ENCODE measurements at places on chromosomes 3 and 15.
A peak's percentile ranks its signal among the peaks of the same experiment; 100 is the strongest.

- DNase-seq = no peak
These were observed 304.5 kb upstream of the NECTIN3 start for GRCh38 chr3:110767156-110767555.

GRCh38 chr3:40923143-40923542 lies 276.2 kb upstream of the CTNNB1 start:
- DNase-seq = no peak

DNA sequence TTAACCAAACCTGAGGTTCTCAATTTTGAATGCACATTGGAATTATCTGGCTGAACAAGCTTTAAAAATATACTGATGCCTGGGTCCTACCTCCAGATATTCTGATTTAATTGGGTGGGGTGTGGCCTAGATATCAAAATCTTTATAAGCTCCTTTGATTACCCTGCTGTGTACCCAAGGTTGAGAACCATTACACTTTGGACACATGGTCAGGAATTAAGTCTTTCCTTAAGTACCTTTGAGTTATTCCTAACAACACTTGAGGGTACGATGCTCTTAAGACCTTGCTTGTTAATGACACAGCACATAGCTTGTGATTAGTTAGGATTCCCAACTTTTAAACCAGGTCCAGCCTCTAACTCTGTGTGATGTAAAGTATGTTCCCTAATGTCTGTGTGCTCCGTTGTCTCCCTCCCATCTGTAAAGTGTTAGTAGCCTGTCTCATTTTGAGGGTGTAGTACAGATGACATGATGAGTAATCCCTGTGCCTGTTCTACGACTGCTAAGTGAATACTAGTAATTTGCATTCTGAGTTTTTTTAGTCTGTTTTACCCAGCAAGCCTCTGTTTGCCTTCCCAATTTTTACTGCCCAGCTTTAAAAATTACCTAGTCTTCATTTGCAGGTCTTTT lies 154.9 kb downstream of the KLHL25 start:
- no peak for DNase-seq

DNA sequence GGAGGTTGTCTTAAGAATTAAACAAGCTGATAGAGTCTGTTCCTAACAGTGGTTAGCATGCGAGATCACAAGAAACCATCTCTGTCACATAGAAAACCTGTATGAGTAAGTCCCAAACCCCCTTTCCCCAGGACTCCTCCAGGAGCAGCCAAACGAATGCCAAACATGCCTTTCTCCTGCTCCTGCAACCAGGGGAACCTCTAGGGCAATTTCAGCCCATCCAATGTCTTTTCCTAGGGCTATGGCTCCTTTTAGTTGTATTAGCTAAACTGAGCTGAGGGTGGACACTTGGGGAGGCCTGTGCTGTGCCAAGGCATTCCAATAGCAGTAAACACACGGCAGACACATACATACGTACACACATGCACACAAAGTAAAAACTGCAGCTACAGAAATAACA lies 36.5 kb upstream of the TIMP4 start:
- no peak for DNase-seq

DNA sequence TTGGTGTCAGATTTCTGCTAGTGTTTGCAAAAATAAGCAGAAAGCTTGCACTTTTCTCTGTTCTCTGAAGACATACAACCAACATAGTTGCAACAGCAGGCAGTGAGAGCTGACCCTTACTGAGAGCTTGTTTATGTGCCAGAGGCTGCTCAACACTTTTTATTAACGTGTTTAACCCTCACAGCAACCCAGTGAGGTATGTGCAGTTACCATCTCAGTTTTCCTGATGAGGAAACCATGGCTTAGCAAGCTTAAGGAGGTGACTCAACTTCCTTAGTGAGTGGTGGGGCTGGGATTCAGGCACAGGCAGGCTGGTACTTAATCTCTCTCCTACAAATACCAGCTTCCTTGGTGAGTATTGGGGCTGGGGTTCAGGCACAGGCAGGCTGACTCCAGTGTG lies 158.1 kb upstream of the CTDSPL start:
- no peak for DNase-seq

GRCh38 chr3:48915296-48915695 lies 3.3 kb upstream of the ARIH2 start:
- no peak for DNase-seq

DNA sequence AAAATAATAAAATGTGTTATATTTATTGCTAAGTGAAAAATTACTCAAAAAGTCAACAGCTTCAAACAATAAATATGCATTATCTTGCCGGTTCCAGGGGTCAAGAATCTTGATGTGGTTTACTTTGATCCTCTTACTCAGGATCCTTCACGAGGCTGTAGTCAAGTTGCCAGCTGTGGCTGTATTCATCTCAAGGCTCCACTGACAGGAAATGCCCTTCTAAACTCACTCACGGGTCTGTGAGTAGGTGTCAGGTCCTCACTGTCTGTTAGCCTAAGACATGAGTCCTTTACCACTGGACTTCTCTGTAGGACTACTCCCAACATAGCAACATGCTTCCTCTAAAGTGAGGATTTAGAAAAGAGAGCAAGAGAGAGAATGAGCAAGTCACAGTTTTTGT lies 983.0 kb downstream of the SI start:
- peak; percentile 1 for DNase-seq

- DNase-seq = no peak
These were observed 71.9 kb downstream of the CSNK1G1 start for GRCh38 chr15:64284042-64284441.

GRCh38 chr3:183427196-183427875 lies 1.1 kb downstream of the MCF2L2 start:
- peak; percentile 64 for DNase-seq

- no peak for DNase-seq
These were observed 748.9 kb downstream of the MECOM start for GRCh38 chr3:168914662-168915061.

DNA sequence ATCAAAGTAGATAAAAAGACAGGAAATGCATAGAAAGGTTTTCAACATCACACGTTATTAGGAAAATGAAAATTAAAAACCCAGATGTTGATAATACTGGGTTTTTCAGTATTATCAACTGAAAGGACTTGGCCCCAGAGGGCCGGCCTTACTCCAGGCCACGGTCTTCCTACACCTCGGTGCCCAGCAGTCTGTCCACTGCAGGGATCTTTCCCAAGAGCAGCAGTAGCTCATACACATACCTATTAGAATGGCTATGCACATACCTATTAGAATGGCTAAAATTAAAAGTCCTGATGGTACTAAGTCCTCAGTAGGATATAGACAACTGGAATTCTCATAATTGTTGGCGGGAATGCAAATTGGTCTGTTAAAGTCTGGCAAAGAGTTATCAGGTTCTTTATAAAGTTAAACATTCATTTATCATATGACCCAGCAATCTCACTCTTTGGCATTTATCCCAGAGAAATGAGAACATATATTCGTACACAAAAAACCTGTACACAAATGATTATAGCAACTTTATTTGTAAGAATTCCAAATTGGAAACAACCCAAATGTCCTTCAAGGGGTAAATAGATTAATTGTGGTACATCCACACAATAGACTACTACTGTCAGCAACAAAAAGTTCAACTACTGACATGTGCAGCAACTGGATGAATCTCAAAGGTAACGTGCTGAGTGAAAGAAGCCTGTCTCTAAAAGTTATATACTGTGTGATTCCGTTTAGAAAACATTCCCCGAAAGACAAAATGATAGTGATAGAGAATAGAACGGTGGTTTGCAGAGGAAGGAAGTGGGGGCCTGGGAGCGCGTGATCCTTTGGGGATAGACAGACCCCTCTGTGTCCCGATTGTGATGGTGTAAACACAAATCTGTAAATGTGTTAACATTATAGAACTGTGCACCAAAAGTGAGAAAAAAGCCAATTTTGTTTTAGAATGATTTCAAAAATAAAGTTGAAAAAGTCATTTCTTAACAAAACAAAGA lies 62.3 kb downstream of the MCTP2 start:
- no peak for DNase-seq

GRCh38 chr3:71241246-71241901 lies 342.2 kb downstream of the FOXP1 start:
- DNase-seq = no peak

GRCh38 chr3:72288955-72289691 lies 504.2 kb upstream of the PROK2 start:
- DNase-seq = peak; percentile 7

DNA sequence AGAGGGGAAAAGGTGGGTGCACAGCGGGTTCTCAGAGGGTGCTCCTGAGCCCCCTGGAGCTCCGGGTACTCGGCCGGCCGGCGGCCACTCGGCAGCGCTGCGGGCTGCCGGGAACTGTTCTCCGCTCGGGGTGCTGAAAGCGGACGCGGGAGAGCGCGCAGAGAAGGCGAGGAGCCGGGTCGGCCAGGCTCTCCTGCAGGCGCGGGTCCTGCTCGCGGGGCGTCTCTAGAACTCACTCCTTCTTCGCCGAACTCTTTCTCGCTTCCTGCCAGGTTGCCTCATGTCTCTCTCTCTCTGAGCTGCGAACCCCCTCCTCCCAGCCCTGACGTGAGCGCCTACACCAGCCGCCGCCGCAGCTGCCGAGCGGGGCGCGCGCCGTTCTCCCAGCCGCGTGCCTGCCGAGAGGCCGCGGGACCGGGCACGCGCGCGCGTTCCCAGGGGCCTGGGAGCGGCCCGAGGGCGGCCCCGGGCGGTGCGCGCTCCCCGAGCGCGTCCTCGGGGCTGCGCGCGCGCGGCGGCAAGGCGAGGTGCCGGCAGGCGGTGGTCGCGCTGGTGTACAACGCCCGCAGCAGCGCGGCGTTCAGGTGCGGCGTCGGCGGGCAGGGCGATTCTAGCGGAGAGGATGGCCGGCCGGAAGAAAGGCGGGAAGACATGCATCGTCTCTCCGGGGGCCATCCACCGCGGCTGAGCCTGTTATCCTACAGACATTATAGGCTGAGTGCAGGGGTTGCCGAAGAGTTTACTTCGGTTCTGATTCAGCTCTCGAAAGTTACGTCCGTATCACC lies at the start of gene PEX5L:
TSS of gene PEX5L (minus strand) at position 267 of the 785 bp plus-strand sequence. CDS start 338 bp downstream, outside the sequence.
- no peak for DNase-seq

GRCh38 chr15:48423896-48424475 lies 92.8 kb downstream of the DUT start:
- DNase-seq = no peak

DNA sequence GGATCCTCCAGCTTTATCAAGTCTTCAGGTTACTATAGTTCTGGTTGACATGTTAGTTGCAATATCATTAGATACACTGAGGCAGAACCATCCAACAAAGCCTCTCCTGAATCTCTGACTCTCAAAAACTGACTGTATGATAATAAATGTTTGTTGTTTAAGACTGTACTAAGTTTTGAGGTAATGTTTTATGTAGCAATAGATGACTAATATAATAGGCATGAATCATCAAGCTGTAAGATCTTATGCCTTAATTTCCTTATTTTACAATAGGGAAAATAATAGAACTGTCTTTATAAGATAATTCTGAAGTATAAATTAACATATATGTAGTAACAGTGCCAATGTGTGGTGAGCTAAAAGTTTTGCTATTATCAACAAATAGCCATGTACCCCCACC lies 88.9 kb upstream of the TBC1D5 start:
- DNase-seq = no peak

DNA sequence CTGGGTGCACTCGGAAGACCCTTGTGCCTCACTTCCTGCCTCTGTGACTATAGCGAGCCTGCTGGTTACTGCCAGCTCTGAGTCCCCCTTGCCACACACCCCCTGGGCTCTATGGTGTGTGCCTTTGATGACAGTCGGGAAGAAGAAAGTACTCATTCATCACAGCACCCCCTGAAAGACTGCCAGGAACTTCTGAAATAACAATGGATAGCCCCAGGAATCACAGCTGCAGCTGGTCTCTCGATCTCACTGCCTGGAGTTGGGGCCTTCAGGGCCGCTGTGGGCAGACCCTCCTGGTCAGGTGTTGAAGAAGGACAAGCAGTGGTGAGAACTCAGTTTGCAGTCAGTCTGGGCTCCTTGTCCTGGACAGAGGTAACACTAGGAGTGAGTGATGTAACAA lies 9.8 kb upstream of the RPP14 start:
- DNase-seq = no peak

GRCh38 chr3:13660042-13660874 lies 111.3 kb downstream of the FBLN2 start:
- DNase-seq = no peak

DNA sequence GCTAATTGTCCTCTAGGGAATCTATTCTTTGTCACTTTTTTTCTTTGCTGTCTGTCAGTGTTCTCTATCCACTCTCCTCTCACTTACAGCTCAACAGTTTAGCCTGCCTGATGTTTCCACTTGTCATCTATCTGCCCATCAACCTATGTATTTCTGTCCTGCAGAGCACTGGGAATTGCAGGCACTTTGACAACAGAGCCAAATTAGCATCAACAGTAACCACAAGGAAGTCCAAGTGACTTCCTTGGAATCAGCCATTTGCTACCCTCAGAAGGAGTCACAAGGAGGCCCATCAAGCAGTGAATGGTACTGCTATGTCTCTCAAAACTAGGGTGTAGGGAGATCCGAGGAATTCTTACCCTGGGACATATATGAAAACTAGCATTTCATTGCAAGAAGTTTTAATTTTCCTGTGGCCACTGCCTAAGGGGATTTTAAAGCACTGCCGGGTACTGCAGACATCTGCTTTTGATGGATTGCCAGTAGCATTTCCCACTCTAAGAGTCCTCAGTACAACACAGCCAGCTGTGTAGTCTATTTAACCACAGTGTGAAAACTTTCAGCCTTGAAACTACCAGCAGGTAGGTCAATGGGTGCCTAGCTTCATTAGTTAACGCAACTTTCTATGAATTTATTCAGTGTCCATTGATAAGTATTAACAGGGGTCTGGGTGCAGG lies 898.8 kb downstream of the NTRK3 start:
- DNase-seq = no peak

DNA sequence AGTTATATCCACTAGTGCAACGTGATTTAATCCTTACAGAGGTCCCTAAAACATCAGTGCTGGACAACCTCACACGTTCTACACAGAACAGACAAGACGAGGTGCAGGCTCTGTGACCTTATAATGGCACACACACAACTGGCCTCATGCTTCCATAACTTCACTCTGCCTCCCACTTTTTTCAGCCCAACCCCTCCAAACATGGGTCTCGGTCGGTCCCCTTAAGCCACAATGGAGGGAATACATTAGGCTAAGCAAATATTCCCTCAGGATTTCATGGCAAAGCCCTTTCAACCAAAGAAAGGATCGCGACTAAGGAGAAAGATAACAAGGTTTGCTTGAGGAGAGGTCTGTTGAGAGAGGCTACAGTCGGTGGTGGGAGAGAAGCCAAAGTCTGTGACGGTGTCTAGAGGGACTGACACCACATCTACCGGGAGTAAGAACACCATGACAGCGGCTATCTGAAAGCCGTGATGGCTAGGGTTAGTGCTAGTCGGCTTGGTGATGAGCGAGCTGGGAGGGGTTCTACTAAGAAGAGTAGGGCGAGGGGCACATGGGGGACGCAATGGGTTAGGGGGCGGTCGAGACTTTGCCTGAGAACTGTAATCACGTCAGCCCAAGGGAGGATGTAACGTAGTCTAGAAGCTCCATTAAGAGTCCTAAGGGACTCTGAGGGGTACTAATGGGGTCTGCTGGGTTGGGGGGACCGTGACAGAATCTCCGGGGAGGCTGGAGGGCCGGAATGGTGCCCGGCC lies 1.0 kb downstream of the MYO9A start:
- peak; percentile 59 for DNase-seq

DNA sequence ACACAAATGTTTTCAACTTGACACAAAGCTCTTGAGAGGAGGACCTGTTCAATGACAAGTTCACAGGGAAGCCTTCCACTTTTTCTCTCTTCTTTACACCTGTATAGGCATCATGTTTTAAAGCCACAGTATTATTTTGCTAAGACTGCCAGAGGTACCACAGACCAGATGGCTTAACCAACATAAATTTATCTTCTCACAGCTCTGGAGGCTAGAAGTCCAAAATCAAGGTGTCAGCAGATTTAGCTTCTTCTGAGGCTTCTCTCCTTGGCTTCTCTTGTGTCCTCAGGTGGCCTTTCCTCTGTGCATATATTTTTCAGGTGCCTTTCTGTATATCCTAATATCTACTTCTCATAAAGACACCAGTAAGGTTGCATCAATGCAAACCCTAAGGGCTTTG lies 435.2 kb upstream of the GBE1 start:
- no peak for DNase-seq

Data from cerebellar cortex (tissue), 1 donor.